Anterior cingulate cortex (tissue), 58 donors: ENCODE measurements at places on chromosomes 2 and 18.

DNA sequence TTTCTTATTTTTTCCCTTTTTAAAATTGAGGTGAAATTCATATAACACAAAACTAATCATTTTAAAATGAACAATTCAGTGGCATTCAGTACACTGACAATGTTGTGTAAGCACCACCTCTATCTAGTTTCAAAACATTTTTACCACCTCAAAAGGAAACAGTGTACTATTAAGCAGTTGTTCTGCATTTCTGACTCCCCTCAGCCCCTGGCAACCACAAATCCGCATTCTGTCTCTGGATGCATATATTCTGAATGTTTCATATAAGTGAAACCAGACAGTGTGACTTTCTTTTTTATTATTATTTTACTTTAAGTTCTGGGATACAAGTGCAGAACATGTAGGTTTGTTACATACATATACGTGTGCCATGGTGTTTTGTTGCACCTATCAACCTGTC, 19.2 kb upstream of the TANK start:
- no peak for DNase-seq

- DNase-seq, result no peak
Observed at GRCh38 chr2:219684721-219685689, 57.6 kb downstream of the SLC4A3 start.

DNA sequence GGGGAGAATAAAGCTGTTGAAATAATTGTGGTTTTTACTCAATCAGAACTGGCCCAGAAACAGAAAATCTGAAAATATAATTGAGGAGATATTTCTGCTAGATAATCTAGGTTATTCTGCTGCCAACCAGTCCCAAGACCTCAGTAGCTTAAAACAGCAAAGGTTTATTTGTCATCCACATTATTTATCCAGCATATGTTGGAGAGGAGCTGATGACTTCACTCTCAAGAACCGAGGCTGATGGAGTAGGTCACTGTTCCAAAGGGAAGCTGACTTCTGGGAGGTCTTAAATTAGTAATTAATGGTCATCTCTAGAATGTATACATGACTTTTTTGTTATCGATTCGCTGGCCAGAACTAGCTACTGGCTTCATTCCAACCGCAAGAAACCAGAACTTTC, 124.8 kb upstream of the CTNNA2 start:
- no peak for DNase-seq

DNA sequence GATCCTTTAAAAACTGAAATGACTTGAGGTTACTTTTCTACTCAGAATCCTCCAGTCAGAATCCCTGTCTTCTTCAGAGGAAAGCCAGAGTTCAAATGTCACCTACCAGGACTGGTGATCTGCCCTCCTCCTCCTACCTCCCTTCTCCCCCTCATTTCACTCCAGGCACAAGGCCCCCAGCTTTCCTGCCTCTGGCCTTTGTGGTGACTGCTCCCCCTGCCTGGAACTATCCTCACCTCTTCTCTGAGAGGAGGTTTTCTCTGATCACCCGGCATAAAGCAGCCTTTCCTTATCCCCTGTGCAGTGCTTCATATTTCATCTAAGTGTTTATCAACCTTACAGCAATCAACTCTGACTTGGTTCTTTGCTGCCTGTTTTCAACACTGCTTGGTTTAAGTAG, 6.8 kb downstream of the B3GNT2 start:
- DNase-seq, result no peak

- DNase-seq, result no peak
Observed at GRCh38 chr2:217282531-217282930, 422.7 kb upstream of the TNP1 start.

DNA sequence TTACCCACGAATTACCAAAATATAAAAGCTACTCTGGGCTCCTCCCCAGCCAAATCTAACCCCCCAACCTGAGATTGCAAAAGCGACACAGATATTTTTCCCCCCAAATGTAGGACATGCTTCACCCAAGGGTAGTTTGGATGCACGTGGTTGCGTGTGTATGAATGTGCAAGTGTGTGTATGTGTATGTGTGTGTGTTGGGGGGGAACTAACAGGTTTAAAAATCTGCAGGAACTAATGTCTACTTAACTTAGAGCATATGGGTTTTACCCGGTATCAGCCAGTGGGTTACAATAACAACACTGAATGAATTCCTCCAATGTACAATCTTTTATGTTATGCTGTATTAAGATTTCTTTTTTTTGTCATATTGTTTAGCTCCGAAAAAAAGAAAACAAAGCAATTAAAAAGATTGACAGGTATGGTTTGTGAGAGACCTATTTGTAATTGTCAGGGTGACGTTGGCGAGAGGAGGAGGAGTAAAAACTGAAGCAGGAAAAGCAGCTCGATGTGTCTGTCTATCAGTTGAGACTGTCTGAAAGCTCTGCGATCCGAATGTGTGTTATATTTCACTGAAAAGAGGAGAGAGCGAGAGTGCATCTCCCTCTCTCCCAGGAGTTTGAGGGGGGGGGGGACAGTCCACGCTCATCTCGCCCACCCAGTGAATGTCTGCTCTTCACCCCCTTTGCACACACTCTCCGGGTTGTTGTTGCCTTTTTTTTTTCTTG, at the start of gene TSHZ1:
TSHZ1 (plus strand) TSS at position 524 of the 728 bp plus-strand sequence. CDS start 1,080 bp downstream, outside the sequence.
- no peak for DNase-seq

DNA sequence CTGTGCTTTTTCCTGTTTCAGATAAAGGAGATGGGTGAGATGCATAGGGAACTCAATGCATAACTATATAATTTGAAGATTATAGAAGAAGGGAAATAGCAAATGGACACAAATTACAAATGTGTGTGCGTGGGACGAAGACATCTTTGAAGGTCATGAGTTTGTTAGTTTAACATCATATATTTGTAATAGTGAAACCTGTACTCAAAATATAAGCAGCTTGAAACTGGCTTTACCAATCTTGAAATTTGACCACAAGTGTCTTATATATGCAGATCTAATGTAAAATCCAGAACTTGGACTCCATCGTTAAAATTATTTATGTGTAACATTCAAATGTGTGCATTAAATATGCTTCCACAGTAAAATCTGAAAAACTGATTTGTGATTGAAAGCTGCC, 16.4 kb upstream of the MSH2 start:
- no peak for DNase-seq

DNA sequence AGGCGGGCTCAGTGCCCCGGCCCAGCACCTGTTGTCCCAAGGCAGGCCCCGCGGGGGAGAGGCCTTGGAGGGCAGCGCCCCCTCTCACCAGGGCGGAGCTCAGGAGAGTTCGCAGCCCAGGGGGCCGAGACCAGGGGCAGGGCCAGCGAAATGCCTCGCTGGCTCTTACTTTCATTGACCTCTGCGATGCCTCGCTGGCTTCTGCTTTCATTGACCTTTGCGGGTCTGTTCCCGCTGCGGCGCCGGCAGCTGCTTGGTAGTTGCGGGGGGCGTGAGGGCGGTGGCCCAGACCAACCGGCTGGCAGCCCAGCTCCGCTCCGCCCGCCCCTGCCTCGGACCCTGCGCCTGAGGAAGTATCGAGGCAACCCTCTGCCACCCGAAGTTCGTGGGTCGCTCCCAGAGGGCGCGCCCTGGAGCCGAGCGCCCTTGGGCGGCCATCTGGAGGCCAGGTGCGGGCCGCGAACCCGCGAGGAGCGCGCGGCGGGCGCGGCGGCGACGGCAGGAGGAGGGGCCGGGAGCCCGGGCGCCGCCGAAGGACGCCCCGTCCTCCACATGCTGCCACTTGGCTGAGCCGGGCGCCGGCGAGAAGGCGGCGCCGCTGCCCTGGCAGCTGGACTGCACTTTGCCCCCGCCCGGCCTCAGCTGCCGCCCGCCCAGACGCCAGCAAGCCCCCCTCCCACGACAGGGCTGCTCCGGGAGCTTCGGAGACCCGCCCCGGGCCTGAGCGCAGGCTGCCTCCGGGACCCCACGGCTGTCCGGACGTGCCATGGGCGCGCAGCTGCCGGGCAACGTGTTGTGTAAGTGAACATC, 118.0 kb upstream of the MSTN start:
- peak; percentile 53 for DNase-seq

- DNase-seq, result no peak
Observed at GRCh38 chr2:121321476-121321875, 36.5 kb upstream of the TFCP2L1 start.

GRCh38 chr2:238964544-238965067, 116.7 kb downstream of the TWIST2 start:
- DNase-seq, result no peak

- no peak for DNase-seq
Observed at GRCh38 chr2:209763106-209763505, 8.5 kb upstream of the UNC80 start.

DNA sequence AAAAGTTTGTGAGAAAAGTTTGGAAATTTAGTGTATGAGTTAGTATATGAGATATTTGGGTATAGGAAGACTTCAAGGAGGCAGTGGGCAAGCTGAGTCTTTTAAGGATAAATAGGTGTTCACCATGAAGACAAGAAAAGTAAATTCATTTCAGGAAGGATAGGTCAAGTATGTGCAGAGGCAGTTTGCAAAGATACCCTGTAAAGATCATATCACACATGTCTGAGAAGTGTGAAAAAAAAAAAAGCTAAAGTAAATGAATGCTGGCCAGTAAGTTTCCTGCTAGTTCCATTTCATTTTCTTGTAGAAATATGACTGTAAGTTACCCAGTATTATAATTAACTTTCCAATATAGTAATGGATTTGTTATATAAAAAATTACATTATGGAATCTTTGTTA, 131.0 kb downstream of the PHLPP1 start:
- DNase-seq, result no peak
